Fibroblast of the conjunctiva (primary cell): ENCODE measurements at places on chromosomes 16 and 17.
A peak's percentile ranks its signal among the peaks of the same experiment; 100 is the strongest.

GRCh38 chr17:30933966-30934365 lies 12.2 kb downstream of the ADAP2 start:
- DNase-seq, result no peak

DNA sequence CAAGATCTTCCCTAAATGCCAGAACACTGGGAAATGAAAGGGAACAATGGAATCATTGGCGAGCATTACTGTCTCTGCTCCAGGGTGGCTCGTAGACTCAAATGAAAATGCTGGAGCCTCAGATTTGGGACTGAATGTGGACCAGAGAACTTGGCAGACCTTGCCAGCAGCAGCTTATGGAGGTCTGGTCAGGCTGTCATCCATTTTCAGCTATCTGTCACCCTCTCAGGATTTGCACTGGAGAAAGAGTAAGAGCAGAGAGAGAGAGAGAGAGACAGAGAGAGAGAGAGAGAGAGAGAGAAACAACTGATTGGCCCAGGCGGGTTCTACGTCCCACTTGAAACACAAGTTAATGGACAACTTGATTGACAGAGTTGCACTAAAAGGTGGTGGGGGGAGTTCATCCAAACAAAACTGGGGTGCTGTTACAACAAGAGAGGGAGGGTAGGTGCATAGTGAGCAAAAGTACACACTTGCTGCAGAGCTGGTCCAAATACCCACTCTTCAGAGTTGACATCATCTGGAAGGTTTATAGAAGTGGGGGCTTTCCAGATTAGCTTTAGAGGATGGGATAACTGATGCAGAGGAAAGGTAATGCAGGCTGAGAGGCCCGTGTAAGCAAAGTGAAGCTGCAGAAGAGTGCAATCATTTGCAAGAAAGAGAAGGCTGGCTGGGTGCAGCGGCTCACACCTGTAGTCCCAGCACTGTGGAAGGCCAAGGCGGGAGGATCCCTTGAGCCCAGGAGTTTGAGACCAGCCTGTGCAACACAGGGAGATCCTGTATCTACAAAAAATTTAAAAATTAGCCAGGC lies 16.5 kb upstream of the NSMCE1 start:
- no peak for DNase-seq

DNA sequence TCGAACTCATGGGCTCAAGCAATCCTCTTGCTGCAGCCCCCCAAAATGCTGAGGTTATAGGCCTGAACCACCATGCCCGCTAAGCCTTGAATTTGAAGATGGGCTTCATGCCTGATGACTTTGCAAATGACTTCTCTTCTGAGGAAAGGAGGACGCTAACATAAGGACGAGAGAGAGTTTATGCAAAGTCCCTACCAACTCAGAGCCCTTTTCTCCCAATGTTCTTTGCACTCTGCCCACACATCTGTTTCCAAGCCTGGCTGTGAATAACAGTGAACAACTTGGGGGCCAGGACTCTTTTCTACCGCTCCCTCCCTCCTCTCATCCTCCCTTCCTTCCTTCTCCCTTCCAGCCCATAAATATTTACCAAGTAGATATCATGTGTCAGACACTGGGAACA lies 8.5 kb upstream of the NPIPB2 start:
- no peak for DNase-seq

GRCh38 chr16:77589071-77589765 lies 133.1 kb upstream of the NUDT7 start:
- no peak for DNase-seq

GRCh38 chr16:24930440-24930839 lies 84.7 kb downstream of the SLC5A11 start:
- DNase-seq, result no peak

GRCh38 chr17:1150863-1151600 lies 28.7 kb downstream of the ABR start:
- DNase-seq, result no peak

- no peak for DNase-seq
Measured at GRCh38 chr17:862582-862981, 80.4 kb downstream of the MRM3 start.

GRCh38 chr16:116015-116414 lies 22.5 kb downstream of the NPRL3 start:
- no peak for DNase-seq

- no peak for DNase-seq
Measured at GRCh38 chr17:45960311-45960710, 38.7 kb upstream of the STH start.

GRCh38 chr16:69089091-69089910 lies 16.2 kb upstream of the HAS3 start:
- DNase-seq, result no peak

DNA sequence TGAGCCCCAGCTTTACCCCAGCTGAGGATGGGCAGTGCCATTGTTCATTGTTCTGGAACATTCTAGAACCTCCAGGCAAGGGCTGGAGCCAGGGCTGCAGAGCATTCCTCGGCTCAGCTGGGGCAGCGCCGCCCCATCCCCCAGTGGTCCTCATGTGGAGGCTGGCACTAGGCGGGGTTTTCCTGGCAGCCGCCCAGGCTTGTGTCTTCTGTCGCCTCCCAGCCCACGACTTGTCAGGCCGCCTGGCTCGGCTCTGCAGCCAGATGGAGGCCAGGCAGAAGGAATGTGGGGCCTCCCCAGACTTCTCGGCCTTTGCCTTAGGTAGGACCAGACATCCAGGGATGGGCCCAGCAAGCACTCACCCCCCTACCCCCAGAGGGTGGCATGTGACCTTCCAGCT lies at the start of gene TMEM95:
Gene TMEM95, plus strand, starts transcription at position 104 of the 400 bp plus-strand sequence. Its CDS starts 49 bp downstream, at position 153.
- DNase-seq, result no peak

GRCh38 chr17:66627985-66628384 lies 206.9 kb upstream of the CACNG5 start:
- peak; percentile 28 for DNase-seq

GRCh38 chr17:38451030-38451839 lies 23.0 kb downstream of the ARHGAP23 start:
- no peak for DNase-seq

DNA sequence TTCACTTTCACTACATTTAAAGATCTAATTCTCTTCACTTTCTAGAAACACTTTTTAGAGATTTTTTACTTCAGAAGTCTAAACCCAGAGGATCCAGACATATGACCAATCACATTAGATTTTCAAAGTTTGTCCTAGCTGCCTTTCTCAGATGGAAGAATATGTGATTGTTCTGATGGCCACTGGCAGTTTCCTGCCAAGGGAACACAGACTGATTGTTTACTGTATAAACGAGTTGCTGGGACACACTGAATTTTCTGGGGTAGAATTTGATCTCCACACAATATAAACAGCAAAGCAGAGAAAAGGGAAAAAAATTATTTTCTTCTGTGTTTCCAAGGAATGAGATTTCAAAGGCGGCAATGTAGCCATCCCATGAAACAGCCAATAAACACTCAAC lies 480.0 kb downstream of the TOX3 start:
- no peak for DNase-seq

DNA sequence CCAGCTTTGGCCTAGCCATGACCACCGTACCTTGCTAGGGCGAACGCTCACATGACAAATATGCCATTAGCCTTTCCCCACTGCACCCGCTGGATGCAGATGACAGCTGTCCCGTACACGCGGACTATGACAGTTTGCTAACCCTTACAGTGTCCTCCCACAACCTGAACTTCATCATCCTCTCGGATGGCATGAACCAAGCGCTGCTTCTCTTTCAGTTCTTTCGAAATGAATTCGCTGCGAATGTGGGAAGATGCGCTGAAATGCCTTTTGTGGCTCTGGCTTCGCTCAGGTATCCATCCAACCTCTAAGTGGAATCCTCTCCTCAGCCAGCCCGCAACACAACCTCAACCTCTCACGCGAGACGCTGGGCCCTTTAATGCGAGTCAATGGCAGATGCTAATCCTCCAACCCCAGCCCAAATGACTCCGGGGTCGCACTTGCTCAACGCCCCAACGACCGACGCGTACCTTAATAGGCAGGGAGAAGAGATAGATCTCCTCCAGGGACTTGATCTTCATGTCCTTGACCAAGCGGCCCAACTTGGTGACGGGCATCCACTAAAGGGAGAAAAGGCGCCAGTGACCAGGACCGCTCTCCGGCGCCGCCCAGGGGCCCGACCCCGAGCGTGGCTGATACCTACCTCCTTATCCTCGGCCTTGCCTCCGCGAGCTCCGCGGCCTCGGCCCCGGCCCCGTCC lies 670 bp downstream of the RPS2 start:
- no peak for DNase-seq

DNA sequence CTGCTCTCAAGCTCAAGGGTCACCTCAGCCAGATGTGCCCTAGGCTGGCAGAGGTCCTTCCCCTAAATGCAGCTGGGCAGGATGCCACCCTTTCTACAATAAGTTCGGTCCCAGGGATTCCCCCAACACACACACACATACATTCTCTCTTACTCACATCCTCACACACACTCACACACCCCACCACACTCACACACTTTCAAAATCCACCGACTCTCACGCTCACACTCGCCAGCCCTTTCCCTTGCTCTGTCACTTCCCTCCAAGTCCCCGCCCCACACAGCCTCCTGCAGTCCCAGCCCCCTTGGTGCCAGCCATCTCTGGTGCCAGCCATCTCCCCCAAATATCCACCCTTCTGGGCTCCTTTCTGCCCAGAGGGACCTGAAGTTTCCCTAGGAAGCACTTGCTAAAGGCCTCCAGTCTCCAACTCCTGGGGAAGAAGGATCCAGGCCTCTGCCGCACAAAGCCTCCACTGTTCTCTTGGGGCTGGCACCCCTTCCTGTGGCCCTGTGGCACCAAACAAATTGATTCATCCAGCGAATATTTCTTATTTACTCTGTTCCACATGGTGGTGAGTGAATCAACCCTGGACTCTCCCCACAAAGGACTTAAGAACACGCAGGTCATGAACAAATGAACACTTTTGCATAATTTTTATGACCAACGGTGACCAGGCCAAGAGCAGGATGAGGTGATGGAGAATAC lies 3.8 kb upstream of the USP36 start:
- no peak for DNase-seq

- DNase-seq, result peak; percentile 69
Measured at GRCh38 chr16:9854675-9855074, 327.6 kb downstream of the GRIN2A start.

DNA sequence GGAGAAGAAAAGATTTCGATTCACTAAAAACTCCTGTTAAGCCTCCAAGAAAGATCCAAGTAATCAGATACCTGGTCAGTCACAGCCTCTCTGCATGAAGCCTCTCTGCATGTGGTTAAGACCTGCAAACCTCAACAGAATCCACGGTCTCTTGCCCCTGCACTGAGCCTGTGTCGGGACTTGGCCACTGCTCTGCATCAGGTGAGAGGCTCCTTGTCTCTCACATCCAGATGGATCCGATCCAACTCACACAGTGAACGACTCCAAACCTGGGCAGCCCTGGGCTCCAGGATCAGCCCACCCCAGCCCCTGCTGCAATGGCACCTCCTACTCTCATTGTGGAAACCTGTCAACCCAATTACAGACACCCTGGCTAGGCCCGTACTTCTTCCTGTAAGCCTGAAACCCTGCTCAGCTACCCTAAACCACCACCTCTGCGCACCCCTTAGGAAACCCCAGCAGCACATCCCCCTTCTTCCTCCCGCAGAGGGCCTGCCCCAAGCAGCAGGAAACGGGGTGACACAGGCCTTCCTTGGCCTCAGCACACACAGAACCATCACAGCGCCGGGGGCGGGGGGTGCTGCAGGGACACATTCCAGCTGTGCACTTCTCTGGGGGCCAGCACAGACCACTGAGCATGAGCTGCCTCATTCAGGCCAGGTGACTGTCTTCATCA lies 129.5 kb downstream of the ANKRD11 start:
- DNase-seq, result no peak

DNA sequence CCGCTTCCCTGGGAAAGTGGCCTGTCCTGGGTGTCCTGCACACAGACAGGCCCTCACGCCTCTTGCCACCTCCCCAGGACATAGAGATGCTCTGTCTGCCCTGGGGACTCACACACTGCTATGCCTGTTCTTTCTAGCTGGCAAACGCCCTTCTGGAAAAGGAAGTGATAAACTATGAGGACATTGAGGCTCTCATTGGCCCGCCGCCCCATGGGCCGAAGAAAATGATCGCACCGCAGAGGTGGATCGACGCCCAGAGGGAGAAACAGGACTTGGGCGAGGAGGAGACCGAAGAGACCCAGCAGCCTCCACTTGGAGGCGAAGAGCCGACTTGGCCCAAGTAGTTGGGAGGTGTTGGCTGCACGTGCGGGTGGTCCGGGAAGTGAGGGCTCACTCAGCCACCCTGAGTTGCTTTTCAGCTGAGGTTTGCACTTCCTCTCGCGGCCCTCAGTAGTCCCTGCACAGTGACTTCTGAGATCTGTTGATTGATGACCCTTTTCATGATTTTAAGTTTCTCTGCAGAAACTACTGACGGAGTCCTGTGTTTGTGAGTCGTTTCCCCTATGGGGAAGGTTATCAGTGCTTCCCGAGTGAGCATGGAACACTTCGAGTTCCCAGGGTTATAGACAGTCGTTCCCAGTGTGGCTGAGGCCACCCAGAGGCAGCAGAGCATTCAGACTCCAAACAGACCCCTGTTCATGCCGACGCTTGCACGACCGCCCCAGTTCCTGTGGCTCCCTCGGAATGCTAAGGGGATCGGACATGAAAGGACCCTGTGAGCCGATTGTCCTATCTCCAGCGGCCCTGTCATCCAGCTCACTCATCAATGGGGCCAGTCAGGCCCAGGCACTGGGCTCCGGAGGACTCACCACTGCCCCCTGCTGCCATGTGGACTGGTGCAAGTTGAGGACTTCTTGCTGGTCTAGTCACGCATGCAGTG lies 3.5 kb upstream of the RPL13 start:
- peak; percentile 53 for DNase-seq

DNA sequence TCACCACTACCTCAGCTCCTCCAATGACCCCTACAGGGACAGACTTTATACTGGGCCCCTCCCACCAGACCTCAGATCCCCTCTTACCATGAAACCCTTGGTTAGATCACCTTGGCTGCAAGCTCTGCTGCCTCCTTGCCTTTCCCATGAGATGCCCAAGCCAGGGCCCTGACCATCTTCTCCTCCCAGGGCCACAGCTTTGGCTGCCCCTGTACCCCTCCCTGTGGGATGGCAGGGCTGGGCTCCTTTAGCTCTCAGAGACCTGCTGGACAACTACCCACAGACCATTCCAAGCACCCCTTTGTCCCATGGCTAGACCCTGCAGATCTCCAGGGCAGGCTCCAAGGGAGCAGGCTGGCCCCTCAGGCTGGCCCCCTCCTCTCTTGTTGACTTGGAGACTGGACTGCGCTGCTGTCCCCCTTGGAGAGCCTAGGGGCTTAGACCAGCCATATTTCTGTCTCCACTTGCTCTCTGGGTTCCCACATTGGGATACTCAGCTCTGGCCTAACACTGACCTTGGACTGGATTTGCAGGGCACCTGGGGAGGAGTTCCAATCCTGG lies 1692.7 kb downstream of the TP53TG3F start:
- no peak for DNase-seq

- no peak for DNase-seq
Measured at GRCh38 chr17:66676421-66676820, 158.5 kb upstream of the CACNG5 start.
